ENCODE measurements at places on chromosomes 13 and 19.

DNA sequence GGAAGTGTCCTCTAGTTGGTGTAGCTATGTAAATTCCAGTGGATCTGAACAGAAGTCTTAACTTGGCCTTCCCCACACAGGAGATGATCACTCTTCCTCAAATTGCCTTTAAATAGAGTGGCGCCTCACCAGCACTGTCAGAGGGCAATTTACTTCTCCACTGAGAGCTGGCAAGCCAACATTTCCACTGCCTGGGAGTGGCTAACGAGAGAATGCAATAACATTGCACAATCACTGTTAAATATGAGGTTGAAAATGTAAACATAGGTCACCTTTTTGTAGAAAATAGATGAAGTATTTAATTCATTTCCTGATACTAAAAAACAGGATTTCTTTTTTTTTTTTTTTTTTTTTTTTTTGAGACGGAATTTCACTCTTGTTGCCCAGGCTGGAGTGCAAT is 55.4 kb upstream of the UBL3 start:
- no peak for DNase-seq

DNA sequence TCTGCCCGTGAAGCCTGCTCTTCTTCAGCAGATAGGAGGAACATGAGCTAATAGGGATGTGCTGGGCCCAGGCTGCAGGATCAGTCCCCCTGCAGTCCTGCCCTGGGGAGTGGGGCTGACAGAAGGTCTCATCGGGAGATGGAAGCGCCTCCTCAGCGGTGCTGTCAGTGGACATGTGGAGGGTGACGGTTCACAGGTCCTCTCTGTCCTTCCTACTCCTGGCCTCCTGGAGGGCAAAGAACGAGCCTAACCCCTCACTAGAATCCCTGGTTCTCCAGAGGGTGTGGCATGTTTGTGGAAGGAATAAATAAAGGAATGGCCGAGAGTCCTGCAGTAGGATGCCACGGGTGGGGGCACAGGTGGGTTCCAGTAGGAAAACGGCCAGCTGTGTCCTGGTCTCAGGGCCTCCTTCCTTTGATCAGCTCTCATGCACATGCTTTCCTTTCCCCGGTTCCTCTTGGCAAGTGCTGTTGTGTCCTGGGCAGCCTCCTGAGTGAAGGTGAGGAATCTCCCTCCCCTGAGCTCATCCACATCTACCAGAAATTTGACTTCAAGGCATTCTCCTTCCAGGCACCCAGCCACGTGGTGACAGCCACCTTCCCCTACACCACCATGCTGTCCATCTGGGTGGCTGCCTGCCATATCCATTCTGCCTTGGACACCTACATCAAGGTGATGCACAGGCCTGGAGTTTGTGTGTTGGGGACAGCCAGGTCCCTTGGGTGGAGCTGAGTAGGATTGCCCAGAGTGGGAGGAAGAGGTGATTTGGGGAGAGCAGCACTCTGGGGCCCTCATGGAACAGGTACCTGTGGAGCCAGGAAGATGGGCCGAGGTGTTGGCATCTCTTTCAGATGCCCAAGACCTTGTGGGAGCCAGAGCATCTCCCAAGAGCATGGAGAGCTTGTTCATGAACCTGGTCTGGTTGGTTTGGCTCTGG is 28.6 kb upstream of the ZNF492 start:
- DNase-seq: no peak

DNA sequence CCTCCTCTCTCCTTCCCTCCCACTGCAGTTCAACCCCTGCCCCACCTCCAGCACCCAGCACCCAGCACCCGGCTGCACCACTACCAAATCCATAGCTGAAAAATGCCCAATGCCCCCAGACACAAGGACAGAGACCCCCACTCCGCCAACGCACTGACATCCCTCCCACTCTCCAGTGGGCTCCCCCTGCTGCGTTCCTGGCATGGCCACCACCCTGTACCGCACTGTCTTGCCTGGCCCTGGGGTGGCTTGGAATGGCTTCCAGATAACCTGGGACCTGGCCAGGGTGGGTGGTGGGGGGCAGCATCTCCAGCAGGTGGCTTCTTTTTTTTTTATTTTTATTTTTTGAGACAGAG is 5.8 kb upstream of the MKNK2 start:
- DNase-seq: no peak

- DNase-seq: no peak
Measured at GRCh38 chr19:6602729-6603114, 11.8 kb upstream of the CD70 start.

DNA sequence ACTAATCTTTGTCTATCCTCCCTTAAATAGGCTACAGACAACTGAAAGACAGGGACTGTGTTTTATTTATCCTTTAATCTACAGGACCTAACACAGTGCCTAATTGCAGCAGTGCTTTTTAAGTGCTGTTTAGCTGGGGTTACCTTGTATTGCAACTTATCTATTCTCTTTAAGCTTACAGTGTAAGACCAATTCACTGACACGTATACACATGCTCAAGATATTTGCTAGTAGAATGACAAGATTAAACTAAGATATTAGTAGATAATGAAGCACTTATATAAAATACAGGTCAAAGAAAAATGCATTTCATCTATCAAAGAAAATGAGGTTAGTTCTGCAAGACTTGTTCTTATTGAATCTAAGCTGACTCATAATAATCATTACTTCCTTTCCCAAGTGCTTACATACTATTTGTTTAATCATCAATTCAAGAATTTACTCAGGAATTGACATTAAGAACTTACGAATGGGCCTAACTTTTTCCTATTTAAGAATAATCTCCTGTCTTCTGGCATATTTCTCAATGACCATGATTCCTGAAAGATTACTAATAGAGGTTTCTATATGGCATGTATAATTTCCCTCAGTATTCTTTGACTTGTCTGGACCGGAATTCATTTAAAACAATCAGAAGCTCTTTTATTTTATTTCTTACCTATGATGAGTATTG is 75.8 kb upstream of the MAB21L1 start:
- no peak for DNase-seq

DNA sequence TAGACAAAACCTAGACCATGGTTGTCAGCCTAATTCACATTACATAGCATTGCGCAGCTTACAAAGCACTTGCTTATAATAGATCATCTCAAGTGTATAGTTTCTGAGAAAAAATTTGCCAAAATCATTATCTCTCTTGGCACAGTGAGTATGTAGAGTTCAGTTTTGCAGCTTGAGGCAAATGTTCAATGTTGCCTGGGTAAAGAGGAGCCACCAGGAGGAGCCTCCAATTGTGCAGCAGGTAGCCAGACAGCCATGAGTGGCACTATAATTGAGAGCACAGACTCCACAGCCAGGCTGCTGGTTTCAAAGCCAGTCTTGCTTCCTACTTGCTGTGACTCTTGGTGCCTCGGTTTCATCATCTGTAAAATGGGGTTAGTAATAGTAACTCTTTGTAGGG is 24.0 kb upstream of the OLFM4 start:
- no peak for DNase-seq

DNA sequence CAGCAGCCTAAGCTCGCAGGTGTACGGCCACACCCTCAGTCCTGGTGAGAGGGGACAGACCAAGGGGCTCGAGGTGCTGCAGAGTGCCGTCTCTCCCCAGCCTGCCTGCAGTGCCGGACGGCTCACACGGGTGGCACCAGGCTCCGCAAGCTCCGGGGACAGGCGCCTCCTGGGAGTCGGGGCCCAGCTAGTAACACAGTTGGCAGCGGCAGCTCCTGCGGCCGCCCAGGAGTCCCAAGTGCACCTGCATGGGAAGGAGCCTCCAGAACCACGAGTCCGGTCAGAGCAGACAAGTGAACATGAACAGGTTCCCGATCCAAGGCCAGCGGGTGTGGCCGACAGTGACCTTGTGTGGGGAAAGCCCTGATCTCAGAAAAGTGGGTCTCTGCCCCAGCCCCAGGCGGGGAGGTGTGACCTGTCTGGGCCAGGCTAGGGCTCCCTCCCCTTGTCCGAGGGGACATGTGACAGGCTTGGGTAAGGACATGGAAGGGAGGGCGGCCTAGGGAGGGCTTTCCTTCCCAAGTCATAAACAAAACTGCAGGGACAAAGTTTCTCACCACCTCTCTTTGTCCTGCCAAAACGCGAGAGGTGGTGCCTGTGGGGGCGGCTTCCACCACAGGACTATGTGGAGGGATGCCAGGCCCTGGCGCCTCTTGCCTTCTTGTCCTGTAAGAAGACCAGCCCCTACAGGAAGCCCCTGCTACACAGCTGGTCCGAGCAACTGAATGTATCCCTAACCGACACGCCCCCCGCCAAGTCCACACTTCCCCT is 46.5 kb downstream of the MLLT1 start:
- DNase-seq: no peak

DNA sequence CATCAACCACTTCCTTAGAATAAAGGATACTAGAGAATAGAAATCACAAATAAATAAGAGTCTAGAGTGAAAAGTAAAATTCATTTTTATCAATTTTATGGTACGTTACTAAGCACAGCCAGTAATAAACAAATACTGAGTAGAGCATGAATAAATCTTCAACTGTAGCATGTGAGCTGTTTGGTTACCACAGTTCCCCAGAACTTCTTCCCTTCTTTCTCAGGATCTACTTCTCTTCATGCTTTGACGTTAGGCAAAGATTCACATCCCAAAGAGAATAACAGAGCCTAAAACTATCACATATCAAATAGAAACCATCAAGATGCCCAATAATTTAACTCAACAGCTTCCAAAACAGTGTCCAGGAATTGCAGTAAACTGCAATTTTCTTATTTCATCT is 7.4 kb downstream of the RUBCNL start:
- no peak for DNase-seq

All from dorsolateral prefrontal cortex (tissue), 122 donors.